ENCODE measurements at places on chromosomes 13 and 19.

GRCh38 chr13:77810878-77811277 is 107.8 kb downstream of the EDNRB start:
- DNase-seq, result no peak

- DNase-seq, result no peak
These were observed 1.7 kb downstream of the PRDX2 start for GRCh38 chr19:12799742-12800465.

DNA sequence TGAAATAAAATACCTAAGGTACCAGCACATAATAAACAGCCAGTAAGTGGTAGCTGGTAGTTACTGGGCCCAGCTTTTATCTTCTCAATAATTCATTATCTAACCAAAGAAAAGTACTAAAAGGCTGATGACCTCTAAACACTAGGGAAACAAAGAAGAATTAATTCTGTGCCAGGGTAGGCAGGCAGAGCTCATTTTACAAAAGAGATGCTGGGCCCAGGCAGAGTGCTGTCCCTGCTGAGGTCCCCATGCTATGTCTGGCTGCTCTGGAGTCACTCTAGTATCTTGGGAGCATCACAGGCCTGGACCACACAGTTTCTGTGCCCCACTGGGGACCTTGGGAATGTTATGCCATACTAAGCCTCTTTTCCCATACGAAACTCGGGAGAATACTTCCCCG is 18.2 kb downstream of the ZNF507 start:
- DNase-seq, result peak; percentile 83

DNA sequence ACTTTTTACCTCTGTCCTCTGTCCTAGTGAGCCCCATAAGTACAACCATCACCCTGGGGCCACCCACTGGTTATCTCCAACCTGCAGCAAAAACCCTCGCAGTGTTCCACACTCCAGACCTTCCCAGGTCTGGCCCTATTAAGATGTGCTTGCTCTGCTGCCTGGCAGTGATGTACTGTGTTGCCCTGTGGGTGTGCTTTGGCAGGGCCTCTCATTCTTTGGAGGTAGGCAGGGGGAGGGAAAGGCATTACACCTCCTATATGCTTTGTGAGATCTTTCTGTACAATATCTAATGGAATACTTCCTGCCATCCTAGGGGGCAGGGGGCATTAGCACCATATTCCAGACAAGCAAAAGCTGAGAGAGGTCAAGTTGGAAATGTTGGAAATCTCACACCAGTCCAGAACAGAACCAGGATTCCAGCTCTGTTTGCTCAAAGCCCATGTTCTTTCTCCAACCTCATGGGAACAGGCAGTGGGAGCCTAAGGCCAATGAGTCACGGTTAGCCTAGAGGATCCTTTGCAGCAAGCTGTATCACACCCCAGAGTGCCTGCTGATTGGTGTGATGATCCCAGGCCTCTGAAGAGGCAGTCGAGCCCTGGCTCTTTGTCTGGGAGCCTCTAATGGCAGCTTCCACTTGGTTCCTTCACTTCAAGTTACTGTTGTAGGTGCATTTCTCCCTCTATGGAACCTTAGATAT is 59.7 kb upstream of the UBL3 start:
- DNase-seq, result no peak

GRCh38 chr19:15014579-15014978 is 34.7 kb upstream of the CASP14 start:
- no peak for DNase-seq

Data from pons (tissue), 1 donor.